ENCODE measurements at places on chromosomes 3 and 15. TPM values are rescaled to one million over a fixed set of nuclear protein-coding genes. Genes with fewer than 3 reads are reported as not detected.

PTPRG gene
- total RNA-seq, result 0.35 TPM

DUOX2 gene
- 0.21 TPM for total RNA-seq

DNA sequence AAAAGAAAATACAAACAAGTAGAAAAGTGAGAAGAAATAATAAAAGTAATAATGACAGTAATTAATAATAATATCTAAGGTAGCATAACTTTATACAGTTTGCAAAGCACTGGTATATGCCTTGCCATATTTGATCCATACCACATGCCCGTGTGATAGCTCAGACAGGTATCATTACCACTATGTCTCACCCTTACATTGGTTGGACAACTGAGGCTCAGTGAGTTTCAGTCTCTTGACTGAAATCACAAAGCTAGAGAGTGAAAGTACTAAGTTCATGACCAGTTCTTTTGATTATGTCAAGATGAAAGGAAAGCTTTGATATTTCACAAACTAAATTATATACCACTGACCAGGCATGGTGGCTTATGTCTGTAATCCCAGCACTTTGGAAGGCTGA, 408.9 kb downstream of the GAP43 start:
- no peak for DNase-seq
- no peaks in the 10 kb centered on the region for H3K4me1 ChIP-seq
- no peak overlapping the region for H3K4me3 ChIP-seq
- no peaks in the 10 kb centered on the region for H3K36me3 ChIP-seq
- no peaks in the 10 kb centered on the region for H3K27me3 ChIP-seq

- no peaks in the 10 kb centered on the region for H3K36me3 ChIP-seq
- no peak for DNase-seq
- H3K27me3 ChIP-seq, result peaks cover 12% of the 10 kb centered on the region
Measured at GRCh38 chr3:66748175-66748876, 247.5 kb upstream of the LRIG1 start.
